Cardiac fibroblast (primary cell): ENCODE measurements at places on chromosomes 7 and 10.
A peak's percentile ranks its signal among the peaks of the same experiment; 100 is the strongest.

GRCh38 chr7:69603351-69603750 lies 5.1 kb downstream of the AUTS2 start:
- no peak for DNase-seq

DNA sequence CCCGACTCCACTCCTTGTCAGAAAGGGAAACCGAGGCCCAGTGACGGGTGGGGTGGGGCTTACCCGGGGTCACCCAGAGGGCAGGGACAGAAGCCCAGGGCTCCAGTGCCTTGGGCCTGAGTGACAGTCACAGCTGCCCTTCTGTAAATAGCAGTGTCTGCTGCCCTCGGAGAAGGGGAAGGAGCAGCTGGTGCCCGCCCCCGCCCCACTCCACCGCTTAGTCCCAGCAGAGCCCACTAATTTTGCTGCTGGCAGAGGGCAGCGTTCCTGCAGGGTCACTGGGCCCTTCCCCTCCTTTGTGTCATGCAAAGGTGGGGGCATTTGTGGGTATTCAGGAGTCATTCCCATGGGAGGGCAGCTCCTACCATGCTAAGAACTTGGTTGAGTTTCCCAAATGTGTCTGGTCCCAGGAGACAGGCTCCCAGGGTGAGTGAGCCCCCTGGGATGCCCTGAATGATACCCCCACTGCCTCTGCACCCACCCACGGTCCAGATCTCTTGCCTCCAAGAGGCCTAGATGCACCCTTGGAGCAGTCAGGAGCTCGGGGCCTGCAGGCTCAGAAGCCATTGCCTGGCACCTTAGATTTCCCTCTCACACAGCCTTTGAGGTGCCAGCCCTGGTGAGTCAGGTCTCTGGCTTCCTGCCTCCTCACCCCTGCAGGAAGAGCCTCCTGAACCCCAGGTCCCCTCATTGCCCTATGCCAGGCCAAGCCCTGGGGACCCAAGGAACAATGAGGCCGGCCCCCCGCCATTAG lies 17.2 kb downstream of the SH2B2 start:
- DNase-seq, result no peak

DNA sequence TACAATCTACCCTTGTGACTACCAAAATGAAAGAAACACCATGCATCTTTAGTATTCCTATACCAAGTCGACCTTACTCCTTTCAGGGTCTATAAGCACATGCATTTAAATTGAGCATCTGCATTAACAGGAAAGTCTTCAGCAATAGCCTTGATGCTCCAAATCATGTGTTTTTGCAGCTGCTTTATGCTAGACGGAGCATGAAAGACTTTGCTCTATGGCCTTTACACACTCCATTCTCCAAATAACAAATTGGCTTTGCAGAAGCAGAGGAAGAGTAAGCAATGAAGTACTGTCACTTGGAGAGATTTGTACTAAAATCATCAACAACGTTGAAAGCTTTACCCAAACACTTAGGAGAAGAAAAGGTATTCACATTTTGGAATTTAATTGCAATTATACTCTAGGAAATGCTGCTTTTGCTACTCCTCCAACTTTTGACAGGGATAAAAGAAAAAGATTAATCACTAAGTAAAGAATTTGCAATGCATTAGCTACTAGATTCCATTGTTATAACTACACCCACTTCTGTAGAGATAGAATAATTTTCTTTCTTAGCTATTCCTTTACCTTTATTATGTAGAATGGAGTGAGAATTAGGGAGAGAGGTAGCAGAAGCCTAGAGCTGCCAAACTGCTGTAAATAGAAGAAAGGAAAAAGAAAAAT lies 131.8 kb downstream of the SEMA3E start:
- DNase-seq, result no peak

DNA sequence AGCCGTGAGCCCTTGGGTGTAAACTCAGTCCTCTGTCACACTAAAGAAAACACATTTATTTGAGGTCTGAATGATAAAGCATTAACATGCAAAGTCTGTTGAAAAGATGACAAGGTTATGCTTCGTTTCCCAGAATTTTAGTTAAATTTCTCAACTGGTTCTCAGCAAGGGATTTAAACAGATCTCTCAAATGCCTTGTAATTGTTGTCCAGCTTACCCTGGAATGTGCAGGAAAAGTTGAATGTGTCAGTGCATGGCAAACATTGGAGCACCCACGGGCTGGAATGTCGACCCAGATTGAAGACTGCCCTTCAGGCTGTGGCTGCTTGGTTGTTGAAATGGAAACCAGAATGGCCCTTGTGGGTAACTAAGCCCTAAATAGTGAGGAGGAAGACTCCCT lies 191.8 kb downstream of the TRIL start:
- no peak for DNase-seq

GRCh38 chr10:49512121-49512809 lies 26.7 kb downstream of the ERCC6 start:
- DNase-seq, result peak; percentile 62

GRCh38 chr7:49255054-49255453 lies 330.7 kb downstream of the CDC14C start:
- DNase-seq, result no peak

DNA sequence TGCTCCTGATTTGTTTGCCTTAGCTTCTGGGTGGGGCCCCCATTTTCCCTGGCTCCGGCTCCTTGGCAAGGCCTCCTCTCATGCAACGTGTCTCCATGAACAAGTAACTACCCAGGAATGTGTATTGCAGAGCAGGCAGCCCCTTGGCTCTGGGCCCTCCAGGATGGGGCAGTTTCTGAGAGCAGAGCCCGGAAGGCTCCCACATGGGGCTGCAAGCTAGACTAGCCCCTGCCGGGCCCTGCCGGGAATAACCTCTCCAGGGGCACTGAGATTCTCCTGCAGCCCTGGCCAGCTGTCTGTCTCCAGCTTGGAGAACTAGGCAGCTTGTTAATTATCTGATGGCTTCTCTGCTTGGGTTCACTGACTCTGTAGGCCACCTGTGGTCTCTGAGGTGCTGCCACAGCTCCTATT lies 184.0 kb upstream of the INHBA start:
- DNase-seq, result peak; percentile 95

- peak; percentile 34 for DNase-seq
These were observed 12.2 kb downstream of the LZTS2 start for GRCh38 chr10:101011517-101012423.

DNA sequence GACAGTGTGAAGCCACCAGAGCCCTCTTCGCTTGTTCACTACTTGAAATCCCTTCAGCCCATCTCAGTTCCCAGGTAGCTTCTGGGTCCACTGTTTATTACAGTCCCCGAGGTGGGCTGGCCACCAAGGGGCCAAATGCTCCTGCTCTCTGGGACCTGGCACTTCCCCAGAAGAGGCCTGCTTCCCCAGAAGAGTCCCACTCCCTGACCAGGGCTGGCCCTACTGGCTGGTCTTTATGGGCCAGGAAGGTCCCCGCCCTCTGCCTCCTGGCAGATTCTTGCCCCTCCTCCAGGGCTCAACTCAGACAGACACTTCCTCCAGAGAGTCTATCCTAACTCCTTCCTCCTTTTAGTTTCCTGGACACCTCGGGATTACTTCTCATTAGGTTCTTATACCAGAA lies 70.7 kb upstream of the LRRC18 start:
- DNase-seq, result no peak

DNA sequence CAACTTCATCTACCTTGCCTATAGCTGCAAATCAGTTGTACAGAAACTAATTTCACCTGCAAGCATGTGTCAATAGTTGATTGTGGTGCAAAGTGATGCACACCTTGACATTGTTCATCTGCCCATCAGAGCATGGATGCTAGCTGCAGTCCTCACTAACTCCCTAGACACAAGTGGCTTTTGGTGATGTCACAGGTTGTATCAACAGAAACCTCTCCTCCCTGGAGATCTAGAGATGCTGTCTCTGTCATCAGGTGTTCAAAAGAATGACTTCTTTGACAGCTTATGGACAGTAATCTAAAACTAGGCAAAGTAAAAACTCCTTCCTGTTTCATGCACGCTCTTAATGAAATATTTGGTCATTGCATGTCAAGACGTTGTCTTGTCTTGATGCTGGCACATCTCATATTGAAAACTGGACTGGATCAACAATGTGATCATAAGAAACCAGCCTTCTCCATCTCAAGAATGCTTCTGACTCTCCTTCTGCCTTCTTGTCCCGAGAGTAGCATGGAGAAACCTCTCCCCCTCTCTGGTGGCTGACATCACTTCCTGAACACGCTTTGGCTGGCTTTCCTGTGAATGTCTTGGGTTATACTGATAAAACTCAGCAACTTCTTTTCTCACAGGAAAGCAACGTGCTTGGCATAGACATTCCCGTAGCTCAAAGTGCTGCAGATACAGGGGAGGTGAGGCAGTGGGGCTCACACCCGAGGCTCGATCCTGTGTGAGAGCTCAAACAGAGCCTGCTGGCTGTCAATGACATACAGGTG lies 176.2 kb upstream of the CDCA7L start:
- peak; percentile 61 for DNase-seq

DNA sequence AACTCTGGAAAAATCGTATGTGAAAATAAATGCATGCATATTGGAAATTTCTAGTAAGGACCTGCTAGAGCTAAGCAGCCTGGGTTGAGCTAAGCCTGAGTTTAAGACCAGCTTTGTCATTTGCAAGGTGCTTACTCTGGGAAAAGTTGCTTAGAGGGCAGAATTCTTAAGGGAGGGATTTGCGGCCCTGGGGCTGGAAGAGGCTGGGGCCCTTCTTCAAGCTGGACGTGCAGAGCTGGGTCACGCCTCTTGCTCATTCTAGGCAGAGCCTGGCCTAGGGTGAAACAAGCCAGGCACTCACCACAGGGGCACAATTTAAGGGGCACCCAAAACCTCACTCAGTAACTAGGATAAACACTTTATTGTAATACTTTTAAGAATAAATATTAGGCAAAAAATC lies 137.2 kb downstream of the ARHGAP22 start:
- no peak for DNase-seq

GRCh38 chr10:71419750-71420149 lies 23.0 kb downstream of the CDH23 start:
- no peak for DNase-seq

DNA sequence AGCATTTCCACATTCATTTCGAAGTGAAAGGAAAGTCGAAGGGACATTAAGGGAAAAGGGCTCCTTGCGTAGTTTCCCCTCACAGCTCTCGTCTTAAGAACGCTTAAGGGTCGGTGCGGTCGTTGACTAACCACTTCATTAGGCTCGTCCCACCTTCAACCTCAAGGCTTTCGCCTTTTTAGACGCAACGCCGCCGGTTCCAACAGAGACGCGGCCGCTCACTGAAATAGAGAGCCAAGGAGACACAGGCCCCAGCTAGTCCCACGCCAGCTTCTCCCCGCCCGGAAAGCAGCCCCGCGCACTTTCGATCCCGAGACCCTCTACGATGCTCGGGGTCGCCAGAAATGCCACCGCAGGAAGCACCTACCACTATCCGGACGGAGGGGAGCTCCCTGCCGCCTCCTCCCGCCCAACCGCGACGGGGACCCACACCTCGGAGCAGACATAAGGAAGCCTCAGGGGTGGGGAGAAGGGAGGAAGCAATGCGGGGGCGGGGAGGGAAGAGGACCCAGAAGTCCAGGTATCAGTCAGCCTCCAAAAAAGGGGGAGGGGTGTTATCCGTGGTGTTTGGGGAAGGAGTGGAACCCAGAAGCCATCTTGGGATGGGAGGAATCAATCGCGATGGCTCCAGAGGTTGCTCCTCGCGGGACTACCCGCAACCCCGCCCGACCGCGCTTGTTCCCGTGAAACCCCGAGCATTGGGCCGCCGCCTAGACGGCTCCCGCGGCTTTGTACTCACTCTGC lies 559 bp downstream of the TRA2A start:
- DNase-seq, result peak; percentile 70

GRCh38 chr7:36062154-36062815 lies 90.8 kb upstream of the EEPD1 start:
- DNase-seq, result no peak

GRCh38 chr10:94036766-94037033 lies 43.0 kb downstream of the PLCE1 start:
- peak; percentile 6 for DNase-seq

- DNase-seq, result no peak
These were observed 206.3 kb downstream of the TPK1 start for GRCh38 chr7:144629598-144629997.

- peak; percentile 35 for DNase-seq
These were observed 24.4 kb downstream of the C10orf90 start for GRCh38 chr10:126646110-126646509.

DNA sequence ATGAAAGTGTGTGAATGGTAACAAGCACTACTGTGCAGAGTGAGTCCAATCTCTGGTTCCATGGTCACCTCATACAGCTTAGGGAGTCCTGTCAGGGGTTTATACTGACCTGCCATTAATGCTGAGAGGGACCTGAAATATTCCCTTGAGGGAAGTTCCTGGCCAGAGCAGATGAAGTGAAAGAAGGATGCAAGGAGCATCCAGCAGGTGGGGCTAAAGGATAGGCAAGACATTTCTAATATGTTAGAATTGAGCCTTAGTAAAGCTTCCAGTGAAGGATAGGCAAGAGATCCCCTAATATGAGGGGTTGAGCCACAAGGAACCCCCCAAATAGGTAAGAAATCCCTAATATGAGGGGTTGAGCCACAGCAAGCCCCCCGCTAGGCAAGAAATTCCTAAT lies 25.5 kb upstream of the FAM221A start:
- peak; percentile 5 for DNase-seq

DNA sequence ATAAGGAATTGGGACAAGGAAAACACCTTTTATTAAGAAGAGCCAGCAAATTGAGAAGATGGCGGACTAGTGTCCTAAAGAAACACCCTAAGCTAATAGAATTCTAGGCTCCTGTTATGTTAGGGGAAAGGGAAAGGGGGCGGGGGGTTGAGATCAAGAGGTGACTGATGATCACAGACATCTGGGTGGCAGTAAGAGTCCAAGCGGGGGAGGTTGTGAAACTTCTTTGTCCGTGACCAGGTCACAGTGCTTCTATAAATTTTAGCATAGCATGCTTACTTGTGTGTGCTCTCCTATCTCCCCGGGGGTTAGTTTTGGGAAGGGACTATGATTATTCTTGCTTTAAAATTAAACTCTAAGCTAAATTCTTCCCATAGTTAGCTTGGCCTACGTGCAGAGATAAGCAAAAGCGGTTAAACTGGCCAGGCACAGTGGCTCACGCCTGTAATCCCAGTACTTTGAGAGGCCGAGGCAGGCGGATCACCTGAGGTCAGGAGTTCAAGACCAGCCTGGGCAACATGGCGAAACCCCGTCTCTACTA lies 262.1 kb downstream of the SKIDA1 start:
- DNase-seq, result no peak

DNA sequence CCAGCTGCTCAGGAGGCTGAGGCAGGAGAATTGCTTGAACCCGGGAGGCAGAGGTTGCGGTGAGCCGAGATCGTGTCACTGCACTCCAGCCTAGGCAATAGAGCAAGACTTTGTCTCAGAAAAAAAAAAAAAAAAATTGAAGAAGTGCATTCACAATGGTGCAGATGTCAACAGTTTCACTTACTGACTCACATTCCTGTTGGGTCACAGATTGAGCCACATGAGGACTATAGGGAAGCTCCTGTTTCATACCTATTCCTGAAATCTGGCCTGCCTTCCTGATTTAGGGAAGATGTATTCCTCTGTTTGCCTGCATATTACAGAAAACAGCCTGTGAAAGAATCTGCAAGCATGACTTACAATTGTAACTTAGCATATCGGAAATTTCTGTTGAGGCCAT lies 78.2 kb downstream of the AKR1C4 start:
- DNase-seq, result no peak
